Uterus (tissue), 4 donors: ENCODE measurements at places on chromosomes 11 and 22. TPM values are rescaled to one million over a fixed set of nuclear protein-coding genes. Genes with fewer than 3 reads are reported as not detected.
A peak's percentile ranks its signal among the peaks of the same experiment; 100 is the strongest.

- DNase-seq, result no peak
These were observed 34.3 kb upstream of the SHISAL1 start for GRCh38 chr22:44347080-44347479.

- no peak for DNase-seq
These were observed 120.5 kb downstream of the APIP start for GRCh38 chr11:34795641-34796040.

- peak; percentile 89 for DNase-seq
These were observed at the start of gene PPP1CA for GRCh38 chr11:67401495-67402191. PPP1CA (minus strand) TSS chr11:67401858; CDS start chr11:67401782, 76 bp downstream.

DNA sequence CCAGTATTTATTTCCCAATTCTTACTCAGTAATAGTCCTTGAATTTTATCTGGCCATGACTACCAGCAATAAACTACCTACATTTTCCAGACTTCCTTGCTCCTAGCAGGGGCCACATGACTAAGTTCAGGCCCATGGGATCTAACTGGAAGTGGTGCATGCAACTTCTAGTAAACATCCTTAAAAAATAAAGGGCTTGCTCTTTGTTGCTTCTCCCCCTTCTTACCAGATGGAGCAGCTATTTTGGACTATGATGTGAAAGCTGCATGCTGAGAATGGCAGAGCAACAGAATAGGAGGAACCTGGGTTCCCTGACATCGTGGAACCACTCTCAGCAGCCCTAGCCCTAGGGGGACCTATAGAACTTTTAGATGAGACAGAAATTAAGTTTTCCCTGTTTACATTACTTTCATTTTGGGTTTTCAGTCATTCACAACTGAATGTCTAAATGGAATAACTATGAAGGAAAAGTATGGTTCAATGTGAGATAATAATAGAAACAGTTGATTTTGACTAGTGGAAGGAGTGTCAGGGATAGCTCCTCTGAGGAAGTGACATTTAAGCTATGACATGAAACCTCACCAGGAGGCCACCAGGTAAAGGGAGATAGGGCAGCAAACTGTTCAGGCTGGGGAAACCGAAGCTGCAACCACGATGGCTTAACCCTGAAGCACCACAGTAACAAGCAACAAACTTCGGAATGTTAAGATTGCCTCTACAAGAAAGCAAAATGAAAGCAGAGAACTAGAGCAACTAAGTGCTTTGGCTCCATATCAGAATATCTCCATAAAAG is 48.9 kb downstream of the PHF21A start:
- DNase-seq, result no peak

DNA sequence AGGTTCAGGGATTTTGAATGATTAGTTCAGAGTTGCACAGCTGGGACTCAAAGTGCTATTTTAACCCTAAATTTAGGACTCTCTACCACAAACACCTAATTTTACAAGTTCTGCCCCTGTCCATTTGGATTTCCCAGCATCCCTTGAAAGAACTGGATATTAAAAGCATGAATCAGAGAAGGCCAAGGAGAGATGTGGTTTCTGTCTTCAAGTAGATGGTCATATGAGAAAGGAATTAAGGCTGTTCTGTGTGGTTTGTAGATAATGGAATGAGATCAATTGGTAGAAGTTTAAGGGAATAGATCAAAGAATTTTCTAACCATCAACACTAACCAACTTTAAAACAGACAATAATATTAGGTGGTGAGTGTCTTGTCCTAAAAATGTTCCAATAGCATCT is 106.4 kb upstream of the TENM4 start:
- no peak for DNase-seq

DNA sequence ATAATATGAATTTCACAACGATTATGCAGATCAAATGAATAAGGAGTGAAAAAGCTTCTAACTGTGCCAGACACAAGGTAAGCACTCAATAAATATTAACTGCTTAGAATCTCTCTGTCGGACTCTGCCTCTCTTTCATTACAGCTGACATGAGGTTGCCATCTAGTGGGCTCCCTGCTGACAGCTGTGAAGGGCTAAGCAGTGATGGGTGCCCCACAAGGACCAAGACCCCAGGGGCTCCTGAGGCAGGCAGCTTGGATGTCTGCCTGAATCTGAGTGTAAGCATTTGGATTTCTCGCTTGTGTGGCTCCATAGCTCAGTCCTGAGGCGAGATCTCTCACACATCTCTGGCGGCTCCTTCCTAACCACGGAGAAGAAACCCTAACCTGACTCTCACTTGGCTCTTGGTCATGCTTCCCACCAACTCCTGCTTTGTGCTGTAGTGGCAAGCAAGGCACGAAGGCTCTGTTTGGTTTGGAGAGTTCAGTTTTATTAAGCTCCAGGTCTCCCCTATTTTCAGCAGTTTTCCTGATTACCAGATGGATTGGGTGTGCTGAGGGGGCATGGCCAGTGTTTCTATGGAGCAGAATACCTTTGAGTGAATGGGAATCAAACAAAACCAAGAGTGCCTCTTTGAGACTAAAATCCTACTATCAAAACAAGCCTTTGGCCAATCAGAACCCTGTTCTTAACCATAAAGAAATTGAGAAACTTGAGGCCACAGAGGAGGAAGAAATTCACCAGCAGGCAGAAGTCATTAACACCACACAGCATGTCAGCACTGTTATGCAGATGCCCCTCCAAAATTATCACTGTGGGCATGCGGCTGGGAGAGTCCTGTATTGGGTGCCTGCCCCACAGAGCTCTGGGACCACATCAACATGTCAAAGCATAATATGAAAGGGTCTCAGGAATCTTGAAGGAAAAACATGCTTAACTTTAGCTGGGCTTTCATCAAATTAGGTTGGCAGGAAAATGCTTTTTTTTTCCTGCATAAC is 152.8 kb upstream of the NTM start:
- no peak for DNase-seq

GRCh38 chr11:118813551-118813950 is 22.6 kb upstream of the DDX6 start:
- DNase-seq, result no peak

The SLC17A6 gene
- total RNA-seq, result not detected
